M059J (cell line): ENCODE measurements at places on chromosomes 11 and 22.

GRCh38 chr11:85231588-85231987, 395.6 kb downstream of the DLG2 start:
- DNase-seq = no peak

DNA sequence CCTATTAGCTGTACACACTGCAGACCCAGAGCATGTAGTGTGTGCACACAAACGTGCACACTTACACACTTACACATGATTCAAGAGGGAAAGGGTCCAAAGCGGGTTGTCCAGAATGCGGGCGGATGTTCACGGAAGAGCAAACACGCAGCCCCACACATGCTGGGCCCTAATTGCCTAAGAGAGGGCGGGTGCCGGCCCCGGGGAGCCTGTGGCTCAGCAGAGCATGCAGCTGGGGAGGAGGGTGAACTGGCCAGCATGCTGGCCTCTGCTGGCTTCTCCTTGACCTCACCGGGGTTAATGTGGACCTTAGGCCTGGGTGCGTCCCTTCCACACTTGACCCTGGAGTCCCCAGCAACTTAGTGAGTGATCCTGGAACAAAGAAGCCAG, 816.3 kb downstream of the BRD1 start:
- no peak for DNase-seq

DNA sequence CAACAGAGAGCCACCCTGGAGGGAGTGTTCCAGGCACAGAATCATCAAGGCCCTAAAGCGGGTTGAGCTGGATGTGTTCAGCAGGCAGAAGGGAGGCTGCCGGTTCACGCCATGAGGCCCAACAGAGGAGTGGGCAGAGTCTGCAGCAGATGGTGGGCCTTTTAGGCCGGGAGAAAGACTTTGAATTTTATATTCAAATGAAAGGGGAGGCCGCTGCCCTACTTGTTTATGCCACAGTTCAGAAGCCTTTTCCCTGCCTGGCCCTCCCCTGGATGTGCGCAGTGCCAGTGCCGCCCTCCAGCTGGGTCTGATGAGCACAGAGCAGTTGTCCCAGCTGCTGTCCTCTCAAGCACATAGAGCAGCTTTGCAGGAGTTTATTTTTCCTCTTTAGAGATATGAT, 46.9 kb upstream of the TTC12 start:
- no peak for DNase-seq

DNA sequence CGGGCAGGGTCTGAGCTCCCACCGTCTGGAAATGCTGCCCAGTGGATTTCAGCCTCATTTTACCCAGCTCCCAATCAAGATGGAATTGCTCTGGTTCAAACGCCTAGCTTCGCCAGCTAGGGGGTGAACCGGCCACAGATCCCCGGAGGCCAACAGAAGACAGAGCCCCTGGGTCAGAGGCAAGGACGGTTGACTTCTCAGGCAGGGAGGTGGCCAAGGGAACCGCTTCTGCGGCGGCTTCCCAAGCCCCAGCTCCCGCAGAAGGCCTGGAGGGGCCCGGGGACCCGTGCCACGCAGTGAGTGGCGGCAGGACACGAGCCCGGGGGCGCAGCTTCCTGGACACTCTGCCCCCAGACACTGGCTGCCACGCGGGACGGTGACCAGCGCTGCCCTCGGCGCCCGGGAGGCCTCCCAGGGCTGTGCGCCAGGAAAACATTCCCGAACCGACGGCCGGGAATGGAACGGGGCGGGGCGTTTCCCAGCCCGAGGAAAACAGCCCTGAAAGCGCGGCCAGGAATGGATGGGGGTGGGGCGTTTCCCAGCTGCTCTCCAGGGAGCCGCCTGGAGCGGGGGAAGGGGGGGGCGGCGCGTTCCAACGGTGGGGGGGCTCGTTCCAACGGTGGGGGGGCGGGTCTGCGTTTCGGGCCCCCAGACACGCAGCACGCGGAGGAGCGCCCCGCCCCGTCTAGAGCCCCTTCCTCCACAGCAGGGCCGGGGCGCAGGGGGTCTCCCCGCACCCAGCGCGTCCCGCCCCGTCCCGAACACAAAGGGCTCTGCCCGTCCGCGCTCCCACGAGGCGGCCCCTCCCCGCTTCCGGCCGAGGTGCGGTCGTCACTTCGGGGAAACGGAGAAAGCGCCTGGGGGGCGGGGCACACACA, 13.5 kb upstream of the B4GALNT4 start:
- peak; percentile 91 for DNase-seq

- DNase-seq = peak; percentile 8
Measured at GRCh38 chr11:80239217-80239616, 798.4 kb upstream of the TENM4 start.

DNA sequence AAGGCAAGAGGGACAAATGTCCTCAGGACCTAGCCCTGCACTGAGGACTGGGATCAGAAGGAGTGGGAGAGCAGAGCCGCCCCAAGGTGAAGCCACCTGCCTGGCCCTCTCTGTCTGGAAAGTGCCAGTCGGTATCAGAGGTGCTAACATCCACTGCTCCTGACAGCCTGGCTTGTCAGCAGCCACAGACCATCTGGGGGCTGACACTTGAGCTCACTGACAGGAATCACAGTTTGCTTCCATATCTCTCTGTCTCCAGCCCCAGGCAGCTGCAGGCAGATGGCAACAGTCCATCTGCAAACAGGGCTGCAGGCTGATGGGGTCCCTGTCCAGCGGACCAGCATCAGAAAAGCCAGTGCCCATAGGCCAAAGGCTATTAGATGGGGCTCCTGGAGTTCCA, 5.5 kb downstream of the OPCML start:
- DNase-seq = no peak

GRCh38 chr11:130560000-130560780, 111.7 kb downstream of the ADAMTS15 start:
- DNase-seq = no peak

DNA sequence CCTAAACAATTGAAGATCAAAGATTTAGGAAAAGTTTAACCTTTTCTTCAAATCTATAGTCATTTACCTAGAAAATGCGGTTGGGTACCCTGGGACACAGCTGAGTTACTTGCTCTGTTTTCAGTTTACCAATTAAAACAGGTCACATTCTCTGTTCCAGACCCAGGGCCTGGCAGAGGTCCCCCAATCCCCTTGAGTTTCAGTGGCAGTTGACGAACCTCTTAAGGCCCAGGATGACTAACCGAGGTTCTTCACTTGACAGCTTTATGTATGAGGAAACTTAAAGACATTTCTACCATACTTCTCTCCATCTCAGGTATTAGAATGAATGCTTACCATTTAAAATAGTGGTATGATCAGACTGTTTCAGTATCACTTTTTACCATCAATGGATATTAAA, 16.3 kb downstream of the LDHAL6A start:
- DNase-seq = no peak

DNA sequence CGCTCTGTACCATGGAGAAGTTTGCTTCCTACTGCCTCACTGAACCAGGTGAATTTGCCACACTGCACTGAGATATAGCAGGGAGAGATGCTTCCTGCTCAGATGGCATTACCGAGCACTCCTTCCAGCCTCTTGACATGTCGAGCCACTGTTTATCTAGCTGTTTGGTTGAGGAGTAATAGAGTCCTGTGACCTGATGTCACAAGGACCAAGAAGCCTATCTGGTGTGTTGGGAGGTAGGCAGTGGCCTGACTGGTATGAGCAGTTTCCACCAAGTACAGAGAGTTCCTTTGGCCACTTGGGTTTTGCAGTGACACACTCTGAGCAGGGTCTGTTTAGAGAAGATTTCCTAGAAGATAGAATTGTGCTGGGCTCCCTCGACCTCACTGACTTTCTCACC, 5.2 kb downstream of the ACAD8 start:
- no peak for DNase-seq

- DNase-seq = no peak
Measured at GRCh38 chr11:109765709-109766311, 327.4 kb upstream of the ZC3H12C start.

GRCh38 chr11:125168918-125169456, 4.4 kb downstream of the PKNOX2 start:
- no peak for DNase-seq

DNA sequence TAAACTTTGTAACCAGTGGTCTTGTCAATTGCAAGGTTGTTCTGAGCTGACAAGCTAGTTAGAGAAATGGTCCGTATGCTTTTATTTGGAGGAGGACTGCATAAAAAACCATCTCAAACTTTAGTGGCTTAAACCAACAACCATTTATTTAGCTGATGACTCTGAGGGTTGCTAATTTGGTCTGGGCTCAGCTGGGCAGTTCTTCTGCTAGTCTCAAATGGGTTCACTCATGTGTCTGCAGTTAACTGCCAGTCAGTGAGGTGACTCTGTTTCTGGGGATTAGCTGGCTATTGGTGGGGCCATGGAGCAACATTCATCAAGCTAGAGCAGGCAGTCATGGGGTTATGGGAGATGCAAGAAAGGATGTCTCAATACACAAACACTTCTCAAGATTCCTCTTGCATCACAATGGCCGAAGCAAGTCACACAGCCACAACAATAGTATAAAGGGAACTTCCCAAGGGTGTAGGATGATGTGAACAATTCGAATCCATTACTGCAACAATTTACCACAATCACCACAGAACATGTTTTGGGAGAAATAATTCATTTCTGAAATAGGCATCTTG, 521.9 kb downstream of the INSC start:
- no peak for DNase-seq

DNA sequence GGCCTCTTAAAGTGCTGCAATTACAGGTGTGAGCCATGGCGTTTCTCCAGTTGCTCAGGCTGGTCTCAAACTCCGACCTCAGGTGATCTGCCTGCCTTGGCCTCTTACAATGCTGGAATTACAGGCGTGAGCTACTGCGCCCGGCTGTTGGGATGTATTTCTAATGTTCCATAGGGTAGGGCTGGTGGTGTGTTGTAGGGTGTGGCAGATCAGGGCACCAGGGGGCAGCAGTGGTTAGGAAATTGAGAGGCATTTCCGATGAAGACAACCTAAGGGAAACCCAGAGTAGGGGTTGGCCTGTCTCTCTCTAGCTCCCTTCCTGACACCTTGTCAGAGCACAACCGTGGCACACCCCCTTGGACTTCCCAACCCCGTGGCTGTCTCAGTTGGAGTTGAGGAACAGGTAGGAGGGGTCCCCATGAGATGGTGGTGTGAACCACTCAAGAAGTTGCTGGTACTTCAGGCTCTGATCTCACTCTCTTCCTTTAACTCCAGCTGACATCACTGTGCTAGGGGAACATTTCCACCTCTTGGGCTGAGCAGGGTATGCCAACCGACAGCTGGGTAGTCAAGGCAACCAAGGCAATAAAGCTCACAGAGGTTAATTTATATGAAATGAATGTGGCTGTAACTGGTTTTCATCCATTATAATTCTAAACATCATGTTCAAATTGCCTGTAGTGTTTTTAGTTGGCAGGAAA, 33.0 kb downstream of the YWHAH start:
- DNase-seq = peak; percentile 60

DNA sequence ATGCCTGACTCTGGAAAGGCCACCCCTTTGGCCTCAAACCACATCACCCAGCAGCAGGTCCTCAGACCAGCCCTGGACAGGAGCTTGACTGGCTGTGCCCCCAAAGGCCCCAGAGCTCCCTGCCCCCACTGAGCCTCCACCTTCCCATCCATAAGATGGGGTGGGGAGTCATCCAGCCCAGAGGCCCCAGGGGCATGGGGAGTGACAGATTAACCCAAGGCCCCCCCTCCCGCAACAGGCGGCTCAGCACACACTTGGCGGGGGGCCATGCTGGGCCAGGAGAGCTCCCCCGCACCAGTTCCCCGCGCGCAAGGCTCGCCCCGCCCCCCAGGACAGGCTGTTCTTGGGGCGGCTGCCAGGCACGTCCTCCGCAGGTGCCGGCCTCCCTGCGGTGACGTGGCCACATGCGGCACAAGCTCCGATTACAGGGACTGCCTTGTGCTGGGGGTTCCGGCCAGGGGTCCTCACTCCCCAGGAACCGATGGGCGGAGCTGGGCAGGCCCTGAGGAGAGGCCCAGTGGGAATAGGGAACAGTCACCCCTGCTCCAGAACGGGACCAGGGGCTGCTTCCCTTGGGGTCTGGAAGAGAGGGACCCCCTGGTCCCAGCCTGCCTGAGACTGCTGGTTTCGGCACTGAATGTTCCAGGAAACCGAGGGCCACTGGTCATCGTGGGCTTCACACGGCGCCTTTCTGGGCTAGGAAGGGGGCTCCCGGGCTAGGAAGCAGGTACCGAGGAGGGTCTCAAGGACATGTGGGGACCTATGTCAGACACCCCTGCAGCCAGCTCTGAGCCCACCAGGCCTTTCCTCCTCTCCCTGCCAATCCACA, 5.1 kb upstream of the CDKN1C start:
- DNase-seq = no peak

DNA sequence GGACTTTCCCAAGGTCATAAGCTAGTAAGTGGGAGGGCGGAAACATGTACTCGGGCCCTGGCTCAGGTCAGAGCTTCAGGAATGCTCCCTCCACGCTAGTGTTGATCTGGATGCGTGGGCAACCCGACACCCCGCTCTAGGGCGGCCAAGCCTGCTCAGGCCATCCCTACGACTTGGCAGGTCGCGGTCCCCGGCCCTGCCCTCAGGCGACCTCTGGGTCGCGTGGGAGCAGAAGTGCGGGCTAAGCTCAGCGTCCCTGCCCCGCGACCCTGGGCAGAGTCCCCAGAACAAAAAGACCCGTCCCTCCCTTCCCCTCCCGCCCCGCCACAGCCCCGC, 781 bp upstream of the TEF start:
- DNase-seq = peak; percentile 80

GRCh38 chr11:37978647-37979046, 1380.6 kb upstream of the RAG2 start:
- no peak for DNase-seq

DNA sequence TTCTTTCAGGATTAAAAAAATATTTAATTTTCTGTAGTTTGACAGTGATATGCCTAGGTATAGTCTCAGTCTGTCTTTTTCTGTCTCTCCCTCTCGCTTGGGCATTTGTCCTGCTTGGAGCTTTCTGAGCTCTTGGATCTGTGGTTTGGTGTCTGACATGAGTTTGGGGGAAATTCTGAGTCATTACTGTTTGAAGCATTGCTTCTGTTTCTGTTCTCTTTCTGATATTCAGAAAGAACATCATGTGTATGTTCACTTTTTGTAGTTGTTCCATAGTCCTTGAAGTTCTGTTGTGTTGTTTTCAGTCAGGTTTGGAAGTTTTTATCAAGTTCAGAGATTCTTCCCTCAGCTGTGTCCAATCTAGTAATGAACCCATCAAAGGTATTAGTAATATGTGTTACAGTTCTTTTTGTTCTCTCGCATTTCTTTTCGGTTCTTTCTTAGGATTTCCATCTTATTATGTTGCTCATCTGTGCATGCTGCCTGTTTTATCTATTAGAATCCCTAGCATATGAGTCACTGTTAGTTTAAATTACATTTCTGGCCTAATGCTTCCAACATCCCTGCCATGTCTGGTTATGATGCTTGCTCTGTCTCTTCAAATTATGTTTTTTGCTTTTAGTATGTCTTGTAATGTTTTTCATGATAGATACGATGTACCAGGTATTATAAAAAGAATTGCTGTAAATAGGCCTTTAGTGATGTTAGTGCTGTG, 48.4 kb downstream of the DDX10 start:
- DNase-seq = peak; percentile 71
